Fibroblast of the aortic adventitia (primary cell): ENCODE measurements at places on chromosomes 16 and 17.

DNA sequence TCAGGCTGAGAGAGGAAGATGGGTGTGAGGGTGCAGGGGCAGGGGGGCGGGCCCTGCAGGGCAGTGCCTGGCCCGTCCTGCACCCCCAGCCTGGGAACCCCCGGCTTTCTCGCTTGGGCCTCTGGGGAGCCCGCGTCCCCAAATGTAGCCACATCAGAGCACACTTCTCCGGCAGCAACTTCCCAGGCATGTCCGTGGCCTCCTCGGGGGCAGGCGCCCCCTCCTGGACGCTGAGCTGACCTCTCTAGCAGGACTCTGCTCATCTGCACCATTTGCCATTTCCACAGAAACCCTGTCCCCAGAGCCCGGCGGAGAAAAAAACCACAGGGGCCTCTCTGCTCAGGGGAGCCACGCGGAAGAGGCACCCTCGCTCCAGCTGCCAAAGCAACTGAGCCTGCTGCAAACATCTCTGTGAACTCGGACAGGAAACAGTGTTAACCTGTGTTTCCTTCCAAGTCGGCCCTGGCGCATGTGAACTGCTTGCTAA is 63.4 kb downstream of the KLHDC4 start:
- DNase-seq, result peak; percentile 11

GRCh38 chr17:66301367-66301863 is 998 bp upstream of the PRKCA start:
- no peak for DNase-seq

- no peak for DNase-seq
Measured at GRCh38 chr17:76480632-76481031, 13.2 kb downstream of the AANAT start.

DNA sequence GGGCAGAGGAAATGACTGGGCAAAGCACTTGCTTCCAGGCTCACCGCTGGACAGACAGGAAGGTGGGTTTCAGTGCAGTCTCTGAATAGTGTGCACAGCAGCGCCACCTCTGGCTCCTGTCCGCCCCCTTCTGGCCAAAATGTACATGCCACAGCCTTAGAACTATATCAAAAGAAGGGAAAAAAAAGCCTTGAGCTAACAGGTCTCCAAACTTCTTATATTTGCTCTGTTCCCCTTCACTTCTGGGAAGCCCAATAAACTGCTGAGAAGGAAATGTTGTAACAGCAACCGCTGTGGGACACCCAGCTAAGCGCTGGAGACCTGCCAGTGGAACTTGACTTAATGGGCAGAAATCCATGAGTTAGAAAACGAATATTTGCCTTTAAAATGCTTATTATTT is 17.5 kb downstream of the COG7 start:
- peak; percentile 46 for DNase-seq

- no peak for DNase-seq
Measured at GRCh38 chr17:75814021-75814395, 29.4 kb downstream of the UNK start.

- DNase-seq, result peak; percentile 29
Measured at GRCh38 chr17:68953340-68953997, 1.7 kb downstream of the ABCA8 start.

DNA sequence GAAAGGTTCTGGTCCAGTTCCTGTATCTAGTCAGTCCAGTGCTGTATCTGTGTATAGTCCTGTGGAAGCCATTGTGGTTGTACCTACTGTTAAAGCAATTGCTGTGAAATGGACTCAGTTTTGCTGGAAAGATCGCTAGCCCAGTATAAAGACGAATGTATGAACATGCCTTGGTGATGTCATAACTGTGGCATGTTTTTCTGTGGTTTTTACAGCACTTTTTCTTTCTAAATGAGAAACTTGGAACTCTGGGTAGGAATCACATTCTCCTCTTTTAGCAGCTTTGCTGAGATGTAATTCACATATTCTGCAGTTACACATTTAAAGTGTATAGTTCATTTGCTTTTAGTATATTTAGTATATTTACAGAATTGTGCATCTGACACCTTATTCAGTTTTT is 58.1 kb downstream of the MAP2K4 start:
- DNase-seq, result peak; percentile 70

GRCh38 chr16:48124266-48124665 is 31.5 kb downstream of the ABCC12 start:
- DNase-seq, result no peak

DNA sequence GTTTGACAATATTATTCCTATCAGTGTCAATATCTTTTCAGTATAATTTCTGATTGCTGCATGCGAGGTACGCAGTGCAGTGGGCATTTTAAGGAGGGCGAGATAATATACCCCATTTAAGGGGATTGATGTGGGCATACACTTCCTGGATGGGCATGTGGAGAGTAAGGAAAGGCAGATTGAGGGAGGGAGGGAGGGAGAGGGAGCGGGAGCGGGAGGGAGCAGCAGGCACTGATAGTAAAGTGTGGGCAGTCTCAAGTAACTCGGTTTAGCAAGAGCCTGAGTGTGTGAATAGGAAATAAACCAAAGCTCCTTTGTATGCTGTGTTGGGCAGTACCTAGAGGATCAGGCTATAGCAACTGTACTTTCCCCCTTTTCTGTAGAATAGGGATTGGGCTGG is 5.1 kb downstream of the BPTF start:
- no peak for DNase-seq

- no peak for DNase-seq
Measured at GRCh38 chr16:6439129-6439528, 893.5 kb upstream of the RBFOX1 start.

DNA sequence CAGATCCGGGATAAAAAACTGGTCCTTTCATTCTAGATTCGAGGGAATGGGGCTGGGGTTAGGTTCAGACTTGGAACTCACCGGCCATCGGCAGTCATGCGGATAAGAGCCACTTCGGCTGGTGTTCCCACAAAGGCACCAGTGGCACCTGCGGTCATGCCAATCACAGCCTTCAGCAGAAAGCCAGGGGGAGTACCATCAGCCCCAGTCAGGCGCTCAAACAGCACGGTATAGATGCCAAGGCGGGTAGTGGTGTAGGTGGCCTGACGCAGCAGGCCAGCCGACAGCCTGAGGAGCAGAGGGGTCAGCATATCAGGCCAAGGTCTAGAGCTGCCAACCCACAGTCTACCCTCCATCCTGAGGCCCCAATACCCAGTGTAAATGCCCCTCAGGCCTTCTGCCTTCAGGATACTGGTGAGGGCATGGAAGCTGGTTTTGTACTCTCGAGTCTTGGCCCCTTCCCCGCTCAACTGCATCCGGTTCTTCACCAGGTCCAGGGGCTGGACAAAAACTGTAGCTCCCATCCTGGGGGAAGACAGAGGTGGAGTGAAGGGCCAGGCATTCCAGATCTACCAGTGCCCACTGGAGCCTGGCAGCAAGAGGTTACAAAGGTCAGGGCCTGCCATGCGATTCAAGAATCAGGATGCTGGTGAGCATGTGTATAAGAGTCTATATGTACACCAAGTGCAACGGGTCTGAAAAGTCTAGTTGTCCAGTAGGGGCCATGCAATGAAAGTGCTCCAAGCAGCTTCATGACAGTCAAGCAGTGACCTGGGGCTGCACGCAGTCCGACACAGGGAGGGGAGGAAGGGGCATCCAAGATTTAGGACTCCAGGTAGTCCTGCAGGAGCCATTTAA is 929 bp downstream of the SLC25A11 start:
- DNase-seq, result no peak

DNA sequence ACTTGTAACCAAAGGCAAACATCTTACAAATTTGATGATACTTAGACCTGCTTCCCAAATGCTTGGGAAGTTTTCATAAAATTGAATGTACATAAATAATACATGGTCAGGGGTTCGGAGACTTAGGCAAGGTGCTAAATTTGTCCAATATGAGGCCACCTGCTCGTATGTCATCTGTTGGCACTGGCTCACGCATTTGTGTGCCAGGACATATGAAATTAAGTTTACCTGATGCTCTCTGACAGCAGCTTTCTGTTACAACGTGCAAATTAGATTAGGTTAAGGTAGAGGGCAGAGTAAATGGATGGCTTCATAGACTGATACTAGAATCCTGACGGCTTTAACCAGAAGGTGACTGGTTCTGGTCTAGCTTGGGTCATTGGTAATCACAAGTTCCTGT is 970.3 kb upstream of the RBFOX1 start:
- DNase-seq, result no peak

DNA sequence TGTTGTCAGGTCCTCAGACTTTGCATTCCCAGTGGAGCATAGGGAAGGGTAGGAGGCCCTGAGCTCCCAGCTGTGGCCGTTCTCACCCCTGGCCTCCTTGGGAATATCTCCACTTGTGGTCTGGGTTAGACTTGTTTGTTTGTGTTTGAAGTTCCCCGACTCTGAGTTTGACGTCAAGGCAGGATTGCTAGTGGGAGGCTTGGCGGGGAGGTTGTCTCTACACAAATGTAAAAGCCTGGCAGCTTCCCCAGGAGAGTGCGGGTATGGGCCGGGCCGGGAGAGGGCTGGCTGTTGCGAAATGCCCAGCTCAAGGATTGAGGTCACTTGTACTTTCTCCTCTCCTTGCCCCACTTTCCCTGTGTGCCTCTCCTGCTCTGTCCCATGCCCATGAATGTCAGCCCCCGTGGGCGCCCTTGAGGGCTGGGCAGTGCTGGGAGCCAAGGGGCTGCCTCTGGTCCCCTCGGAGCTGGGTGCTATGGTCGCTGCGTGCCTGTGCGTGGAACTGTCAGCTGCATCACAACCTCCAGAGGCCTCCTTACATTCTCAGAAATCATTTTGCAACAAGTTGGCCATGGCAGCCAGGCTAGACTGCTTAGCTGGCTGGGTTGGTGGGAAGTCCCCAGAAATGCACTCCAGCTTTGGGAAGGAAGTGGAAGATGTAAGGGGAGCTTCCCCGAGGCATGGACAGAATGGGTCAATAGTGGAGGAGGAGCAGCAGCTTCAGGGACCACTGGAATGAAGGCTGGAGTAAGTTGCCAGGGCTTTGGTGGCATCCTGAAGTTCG is 84.3 kb downstream of the KSR1 start:
- peak; percentile 99 for DNase-seq

DNA sequence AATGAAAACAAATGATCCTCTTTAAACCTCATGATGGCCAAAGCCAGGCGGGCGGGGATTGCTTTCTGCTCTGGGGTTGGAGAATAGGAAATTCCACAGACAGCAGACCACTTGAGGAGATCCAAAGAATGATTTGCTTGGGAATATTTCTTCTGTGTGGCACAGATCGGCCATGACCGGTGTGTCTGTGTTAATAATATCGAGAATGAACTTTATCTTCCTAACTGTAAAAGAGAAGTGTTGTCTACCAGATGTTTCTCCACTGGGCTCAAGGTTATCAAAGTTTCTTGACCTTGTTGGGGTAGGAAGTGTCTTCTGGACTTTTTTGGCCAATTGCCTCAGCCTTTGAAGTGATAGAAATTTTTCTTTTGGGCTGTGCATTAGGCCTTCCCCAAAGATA is 186.6 kb upstream of the ZFHX3 start:
- no peak for DNase-seq

DNA sequence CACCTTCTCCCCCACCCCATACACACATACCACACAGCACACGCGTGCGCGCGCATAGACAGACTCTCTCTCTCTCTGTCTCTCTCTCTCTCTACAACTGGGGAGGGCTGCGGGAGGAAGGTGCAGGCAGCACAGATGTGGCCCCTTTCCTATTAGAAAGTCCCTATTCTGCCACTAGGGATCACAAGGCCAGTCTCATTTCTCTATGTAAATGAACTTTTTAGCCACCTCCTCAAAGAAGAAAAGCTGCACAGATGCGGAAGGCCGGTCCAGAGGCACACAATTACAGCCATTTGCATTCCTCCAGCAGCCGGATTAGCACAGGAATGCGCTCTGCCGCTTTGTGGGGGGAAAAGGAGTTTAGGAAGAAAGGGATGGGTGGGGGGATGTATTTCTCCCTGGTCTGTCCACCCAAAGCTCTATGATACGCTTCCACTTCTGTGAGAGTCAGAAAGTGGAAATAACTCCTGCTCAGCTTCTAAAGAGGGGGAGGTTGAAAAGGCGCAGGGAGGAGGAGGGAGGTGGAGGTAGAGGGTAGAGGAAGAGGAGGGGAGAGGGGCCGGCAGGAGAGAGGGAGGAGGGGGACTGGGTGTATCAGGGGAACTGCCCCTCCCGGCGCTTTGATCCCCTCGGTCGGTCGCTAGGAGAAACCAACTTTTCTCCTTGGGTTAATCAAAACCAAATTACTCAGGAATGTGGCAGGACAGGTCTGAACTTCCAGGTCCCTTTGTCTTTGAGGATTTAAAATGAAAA is 11.7 kb downstream of the ZFHX3 start:
- DNase-seq, result no peak

GRCh38 chr17:13202835-13203234 is 185.0 kb upstream of the ELAC2 start:
- DNase-seq, result no peak

GRCh38 chr17:33498069-33498468 is 205.0 kb upstream of the ASIC2 start:
- DNase-seq, result no peak

GRCh38 chr16:62903961-62904502 is 867.8 kb upstream of the CDH8 start:
- no peak for DNase-seq

DNA sequence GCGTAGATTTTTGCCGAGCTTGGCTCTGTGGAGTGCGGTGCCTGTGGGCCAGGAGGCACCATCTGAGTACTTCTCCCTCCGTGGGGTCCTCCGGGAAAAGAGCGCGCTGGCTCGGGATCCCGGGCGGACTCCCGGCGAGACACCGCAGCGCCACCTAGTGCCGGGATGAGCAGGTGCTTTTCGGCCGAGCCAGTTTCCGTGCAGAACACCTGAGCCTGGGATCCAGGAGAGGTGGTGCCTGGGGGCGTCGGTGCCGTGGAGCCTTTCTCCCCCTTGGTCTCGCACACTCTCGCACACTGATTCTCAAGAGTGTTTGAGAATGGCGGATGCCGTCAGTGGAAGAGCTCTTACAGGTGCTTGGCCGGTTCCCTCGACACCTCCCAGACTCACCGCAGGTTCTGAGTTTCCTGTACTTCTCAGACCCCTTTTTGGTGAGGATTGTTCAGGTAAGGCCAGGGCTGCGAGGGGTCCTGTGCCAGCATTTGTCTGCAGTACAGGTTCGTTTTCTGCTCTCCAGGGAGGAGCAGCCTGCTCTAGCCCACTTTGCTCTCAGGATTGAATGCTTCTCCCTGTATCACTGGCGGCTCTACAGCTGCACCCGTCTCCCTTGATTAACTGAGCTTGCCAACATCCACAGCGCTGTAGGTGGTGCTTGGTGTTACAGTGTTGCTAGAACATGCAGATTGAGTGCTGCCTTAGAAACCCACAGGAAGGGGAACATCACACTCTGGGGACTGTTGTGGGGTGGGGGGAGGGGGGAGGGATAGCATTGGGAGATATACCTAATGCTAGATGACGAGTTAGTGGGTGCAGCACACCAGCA is 23.3 kb downstream of the TBCD start:
- DNase-seq, result peak; percentile 50

- DNase-seq, result no peak
Measured at GRCh38 chr16:30901201-30902028, 5.0 kb downstream of the CTF1 start.
